ENCODE measurements at places on chromosomes 1 and 21.

- DNase-seq: no peak
Observed at GRCh38 chr21:45087022-45087823, 12.8 kb downstream of the ADARB1 start.

- DNase-seq: no peak
Observed at GRCh38 chr1:53979712-53980450, 33.7 kb downstream of the LRRC42 start.

GRCh38 chr21:42423197-42423675 is 19.5 kb downstream of the UBASH3A start:
- no peak for DNase-seq

DNA sequence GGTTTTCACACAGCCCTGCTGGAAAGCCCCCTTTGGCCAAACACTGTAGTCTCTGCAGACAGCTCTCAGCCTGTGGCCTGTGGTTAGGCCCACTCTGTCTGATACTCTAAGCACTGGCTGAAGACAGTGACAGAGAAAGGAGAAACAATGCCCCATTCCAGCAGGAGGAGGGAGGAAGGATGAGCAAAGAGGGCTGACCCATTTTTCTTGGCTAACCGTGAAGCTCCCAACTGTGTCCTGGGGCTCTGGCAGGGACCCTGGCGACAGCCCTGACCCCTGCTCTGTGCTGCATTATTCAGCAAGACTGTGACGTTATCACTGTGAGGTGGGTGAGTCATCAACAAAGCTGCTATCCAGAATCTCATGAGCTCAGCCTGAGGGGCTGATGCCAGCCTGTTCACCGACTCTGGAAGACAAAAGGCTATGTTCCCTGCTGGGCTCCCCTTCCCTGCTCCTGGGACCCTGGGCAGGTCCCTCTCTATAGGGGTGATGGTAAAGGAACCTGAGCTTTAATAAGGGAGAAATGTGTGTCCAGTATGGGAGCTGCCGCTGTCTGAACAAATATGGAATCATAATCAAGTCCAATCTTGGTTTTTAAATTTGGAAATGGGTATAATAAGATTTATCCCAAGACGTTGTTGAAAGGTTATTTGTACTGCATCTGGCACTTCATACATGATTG is 107.0 kb downstream of the RHOU start:
- DNase-seq: peak; percentile 86

DNA sequence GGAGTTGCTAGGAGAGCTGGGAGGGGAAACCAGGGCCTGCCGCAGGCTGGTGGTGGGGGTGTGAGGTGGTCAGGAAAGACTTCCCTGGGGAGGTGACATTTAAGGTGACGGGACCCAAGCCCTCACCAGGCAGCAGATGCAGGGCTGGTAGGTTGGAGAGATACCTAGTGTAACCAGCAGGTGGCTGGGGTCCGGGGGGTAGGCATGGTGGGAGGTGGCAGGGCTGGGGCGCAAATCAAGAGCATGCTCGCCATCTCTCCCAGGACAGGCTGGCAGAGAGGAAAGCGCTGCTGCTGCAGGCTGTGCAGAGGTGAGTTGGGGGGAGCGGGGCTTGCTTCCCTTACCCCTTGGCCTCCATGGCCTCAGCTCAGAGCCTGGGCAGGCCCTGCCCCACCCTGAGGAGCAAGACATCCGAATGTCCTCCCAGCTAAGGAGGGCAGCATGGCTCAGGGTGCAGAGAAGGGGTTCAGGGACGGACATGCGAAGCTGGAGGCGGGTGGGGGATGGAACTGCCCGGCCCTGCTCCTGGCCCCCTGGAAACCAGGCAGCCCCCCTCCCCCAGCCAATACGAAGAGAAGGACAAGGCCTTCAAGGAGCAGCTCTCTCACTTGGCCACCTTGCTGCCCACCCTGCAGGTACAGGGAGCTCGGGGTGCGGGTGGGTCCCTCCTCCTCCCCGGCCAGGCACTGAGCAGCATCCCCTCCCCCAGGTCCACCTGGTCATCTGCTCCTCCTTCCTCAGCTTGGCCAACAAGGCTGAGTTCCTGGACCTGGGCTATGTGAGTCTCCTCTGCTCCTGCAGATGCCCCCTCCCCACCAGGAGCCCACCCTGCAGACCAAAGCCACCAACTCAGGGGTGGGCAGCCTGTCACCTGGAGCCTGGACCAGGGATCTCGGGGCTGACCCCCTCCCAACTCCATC is 4.0 kb downstream of the RNF207 start:
- DNase-seq: no peak

GRCh38 chr1:230359992-230360668 is 66.0 kb downstream of the PGBD5 start:
- peak; percentile 94 for DNase-seq

DNA sequence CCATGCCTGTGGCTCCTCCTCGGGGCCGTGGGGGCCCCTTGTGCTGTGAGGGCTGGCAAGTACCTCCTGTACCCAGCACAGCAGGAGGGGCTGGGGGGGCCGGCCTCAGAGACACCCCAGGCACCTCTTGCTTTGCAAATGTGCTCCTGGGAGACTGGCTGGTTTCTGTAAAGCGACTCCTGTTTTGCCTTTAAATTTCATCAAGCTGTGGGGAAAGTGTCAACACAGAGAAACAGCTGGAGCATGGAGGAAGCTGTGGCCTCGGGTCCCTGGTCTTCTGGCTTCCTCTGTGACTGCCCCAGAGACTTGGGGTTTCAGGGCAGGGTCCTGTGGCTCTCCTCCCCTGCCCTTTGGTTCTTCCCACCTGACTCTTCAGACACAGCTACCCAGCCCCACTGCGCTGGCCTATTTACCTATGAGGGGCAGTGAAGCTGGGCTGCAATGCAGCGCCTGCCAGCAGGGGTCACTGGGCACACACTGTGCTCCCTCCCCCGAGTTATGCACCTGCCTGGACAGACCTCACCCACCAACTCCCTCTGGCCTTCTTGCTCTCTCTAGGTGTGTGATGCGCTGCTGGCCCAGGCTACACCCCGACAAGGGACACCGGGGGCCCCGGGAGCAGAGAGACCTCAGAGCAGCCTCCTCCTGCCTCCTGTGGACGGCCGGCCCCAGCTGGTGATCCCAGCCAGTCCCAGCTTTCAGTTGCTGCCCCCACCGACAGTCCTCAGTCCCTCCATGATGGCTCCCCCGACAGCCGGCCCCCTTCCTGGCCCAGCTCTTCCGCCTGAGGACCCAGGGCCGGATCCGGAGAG is 17.6 kb upstream of the PEX10 start:
- no peak for DNase-seq

GRCh38 chr1:198162091-198162767 is 5.4 kb downstream of the NEK7 start:
- DNase-seq: no peak

DNA sequence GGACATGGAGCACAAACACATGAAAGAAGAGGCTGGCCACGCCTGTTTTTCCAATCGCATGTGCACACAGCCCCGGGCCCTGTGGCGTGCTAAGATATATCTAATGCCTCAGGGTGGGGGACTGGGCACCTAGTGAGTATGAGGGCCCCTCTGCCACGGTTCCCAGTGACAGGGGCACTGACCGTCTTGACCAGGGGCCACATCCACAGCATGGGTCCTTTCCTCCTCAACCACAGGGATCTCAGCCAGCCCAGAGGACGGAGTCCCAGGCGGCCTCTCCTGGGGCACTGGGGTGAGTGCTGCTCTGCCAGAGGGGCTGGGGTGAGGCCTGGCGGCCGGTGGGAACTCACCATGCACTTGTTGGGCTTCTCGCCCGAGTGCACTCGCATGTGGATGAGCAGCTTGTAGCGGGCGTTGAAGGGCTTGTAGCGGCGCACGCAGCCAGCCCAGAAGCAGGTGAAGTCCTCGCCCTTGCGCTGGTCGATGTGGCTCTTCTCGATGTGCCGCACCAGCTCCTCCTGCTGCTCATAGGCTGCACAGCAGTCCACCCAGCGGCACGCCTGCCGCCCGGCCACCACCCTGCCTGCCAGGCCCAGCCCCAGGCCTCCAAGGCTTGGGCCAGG is 134.7 kb downstream of the DMRTB1 start:
- no peak for DNase-seq

- no peak for DNase-seq
Observed at GRCh38 chr1:11407301-11407994, 71.5 kb upstream of the DISP3 start.

- peak; percentile 25 for DNase-seq
Observed at GRCh38 chr1:156852418-156852874, 6.5 kb downstream of the INSRR start.

DNA sequence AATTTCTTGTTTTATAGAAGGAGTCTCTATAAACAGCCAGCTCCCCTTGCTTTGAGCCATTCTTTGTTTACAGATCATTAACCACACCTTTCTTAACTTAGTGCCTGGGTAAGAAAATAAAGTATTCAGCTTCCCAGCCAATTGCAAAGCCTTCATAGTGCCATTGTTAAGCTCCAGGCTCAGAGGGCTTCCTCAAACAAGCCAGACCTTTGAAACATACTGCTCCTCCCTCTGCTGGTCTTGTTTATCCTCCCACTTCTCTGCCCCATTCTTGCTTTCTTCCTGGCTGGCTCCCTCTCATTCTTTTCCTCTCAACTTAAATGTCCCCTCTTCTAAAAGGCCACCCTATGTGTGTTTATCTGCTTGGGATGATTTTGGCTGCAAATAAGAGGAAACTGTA is 319.4 kb upstream of the ST6GALNAC5 start:
- DNase-seq: no peak

- no peak for DNase-seq
Observed at GRCh38 chr1:73066866-73067265, 784.5 kb upstream of the NEGR1 start.

DNA sequence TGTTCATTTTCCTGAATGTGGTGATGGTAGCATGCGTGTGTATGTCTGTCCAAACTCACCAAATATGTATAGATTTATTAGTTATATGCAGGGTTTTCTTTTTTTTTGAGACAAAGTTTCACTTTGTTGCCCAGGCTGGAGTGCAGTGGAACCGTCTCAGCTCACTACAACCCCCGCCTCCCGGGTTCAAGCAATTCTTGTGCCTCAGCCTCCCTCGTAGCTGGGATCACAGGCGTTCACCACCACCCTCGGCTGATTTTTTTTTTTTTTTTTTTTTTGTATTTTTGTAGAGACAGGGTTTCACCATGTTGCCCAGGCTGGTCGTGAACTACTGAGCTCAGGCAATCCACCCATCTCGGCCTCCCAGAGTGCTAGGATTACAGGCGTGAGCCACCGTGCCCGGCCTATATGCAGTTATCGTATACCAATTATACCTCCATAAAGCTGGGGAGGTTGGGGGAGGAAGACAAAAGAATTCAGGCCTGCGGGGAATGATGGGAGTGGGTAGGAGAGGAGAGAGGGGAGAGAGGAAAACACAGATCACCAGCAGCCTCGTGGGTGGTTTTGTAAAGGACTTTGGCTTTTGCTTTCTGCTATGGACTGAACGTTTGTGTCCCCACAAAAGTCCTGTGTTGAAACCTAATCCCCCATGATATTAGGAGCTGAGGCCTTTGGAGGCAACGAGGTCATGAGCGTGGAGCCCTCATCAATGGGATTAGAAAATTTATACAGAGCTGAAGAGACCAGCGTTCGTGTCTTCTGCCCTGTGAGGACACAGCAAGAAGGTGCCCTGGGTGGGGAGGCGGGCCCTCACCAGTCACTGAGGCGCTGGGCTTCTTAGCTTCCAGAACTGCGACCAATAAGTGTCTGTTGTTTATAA is 4.4 kb upstream of the HNRNPU start:
- no peak for DNase-seq

GRCh38 chr1:65310078-65310587 is 790 bp downstream of the DNAJC6 start:
- no peak for DNase-seq

DNA sequence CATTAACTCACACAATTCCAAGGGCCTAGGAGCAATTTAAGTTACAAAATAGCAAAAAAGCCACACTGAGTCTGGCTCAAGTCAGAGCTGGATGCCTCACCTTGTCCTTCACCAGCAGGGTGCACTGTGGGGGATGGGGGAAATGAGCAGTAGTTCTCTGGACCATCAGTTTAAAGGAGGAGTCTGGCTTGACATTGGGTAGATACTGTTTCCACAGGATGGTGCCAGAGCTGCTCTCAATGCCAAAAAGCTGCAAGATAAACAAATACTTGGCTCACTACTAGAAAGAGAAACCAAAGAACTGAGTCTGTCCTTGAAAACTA is 18.8 kb downstream of the EMC1 start:
- no peak for DNase-seq

DNA sequence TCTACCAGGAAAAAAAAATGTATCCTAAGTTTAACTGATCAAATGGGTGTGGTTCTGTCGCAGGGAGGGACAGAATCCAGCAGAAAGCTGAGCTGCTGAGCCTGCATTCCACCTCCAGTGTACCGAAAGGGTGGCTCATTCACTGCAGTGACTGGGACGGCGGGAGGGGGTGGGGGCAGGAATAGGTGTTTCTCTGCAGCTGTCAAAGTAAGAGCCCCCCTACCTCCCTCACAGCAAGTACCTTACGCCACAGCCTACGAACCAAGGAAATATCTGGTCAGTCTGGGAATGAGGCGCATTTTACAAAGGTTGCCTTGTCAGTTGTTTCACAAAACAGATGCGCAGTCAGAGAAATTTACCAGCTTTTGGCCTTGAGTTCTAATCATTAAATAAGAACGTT is 1.7 kb downstream of the S100B start:
- DNase-seq: no peak

DNA sequence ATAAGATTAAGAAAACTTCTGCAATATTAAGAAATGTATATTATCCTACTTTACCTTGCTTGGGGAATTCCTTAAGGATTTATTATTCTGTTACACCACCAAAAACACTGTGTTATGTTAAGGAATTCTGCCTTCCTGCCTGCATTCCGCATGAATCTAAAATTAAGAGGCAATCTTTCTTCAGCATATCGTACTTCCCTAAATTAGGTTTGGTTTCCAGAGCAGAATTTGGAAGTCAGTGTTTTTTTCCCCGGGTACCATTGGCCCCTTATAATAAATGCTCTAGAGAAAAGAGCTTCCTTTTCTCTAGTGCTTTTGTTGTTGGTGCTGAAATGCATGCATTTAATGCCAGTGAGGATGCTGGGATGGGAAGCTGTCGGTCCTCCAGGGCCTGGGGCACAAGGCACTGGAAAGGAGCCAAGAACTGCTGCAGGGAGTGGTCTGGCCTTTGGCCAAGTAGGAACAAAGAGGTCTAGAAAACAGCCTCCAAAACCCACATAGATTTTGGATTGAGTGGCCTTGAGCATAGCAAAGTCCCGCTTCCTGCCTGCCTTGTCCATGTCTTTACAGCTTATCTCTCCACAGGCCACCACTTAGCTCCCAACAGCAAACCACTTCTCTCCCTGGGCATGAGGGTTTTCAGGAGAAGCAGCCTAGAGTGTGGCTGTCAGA is 69.9 kb downstream of the RRAGC start:
- DNase-seq: no peak

- DNase-seq: no peak
Observed at GRCh38 chr1:160863061-160863773, 530 bp upstream of the CD244 start.

GRCh38 chr1:43366179-43366578 is 1.6 kb downstream of the ELOVL1 start:
- no peak for DNase-seq

DNA sequence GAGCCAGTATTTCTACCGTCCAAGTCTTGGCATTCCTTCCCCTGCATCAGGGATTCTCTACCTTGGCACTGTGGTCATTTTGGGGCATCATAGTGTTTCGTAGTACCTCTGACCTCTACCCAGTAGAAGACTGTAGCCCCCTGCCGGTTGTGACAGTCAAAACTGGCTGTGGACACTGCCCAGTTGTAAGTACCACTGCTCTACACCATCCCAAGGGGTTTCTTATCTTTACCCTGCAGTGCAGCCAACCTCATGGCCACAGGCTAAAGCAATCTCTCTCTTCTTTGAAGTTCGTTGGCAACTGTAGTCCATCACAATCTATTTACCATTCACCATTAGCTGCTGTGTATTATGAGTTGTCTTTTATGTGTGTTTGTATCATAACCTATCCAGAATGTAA is 29.3 kb upstream of the ERO1B start:
- no peak for DNase-seq

GRCh38 chr21:33894736-33895288 is 20.8 kb downstream of the ATP5PO start:
- DNase-seq: peak; percentile 90
